Stromal cell of bone marrow (primary cell): ENCODE measurements at places on chromosomes 4 and X.

GRCh38 chr4:71270901-71271300, 67.9 kb upstream of the SLC4A4 start:
- no peak for DNase-seq

GRCh38 chr4:29375716-29376115, 1344.5 kb upstream of the PCDH7 start:
- no peak for DNase-seq

DNA sequence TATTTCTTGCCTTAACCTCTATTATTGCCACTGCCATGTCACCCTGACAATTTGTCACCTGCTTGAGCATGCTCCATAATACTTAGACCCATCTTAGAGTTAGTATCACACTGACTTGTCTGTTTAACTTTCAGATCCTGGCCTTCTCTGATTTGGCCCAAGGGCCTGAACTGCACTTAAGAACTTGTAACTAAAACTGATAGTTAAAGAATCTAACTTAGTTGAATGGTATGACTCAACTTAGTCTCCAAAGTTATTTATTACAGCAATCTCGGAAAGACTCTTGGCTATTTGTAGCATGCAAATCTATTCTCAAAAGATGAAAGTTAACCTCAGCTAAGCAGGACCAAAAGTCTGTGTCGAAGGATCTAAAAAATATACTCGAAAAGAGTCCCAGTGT, 72.3 kb downstream of the IGSF1 start:
- no peak for DNase-seq

DNA sequence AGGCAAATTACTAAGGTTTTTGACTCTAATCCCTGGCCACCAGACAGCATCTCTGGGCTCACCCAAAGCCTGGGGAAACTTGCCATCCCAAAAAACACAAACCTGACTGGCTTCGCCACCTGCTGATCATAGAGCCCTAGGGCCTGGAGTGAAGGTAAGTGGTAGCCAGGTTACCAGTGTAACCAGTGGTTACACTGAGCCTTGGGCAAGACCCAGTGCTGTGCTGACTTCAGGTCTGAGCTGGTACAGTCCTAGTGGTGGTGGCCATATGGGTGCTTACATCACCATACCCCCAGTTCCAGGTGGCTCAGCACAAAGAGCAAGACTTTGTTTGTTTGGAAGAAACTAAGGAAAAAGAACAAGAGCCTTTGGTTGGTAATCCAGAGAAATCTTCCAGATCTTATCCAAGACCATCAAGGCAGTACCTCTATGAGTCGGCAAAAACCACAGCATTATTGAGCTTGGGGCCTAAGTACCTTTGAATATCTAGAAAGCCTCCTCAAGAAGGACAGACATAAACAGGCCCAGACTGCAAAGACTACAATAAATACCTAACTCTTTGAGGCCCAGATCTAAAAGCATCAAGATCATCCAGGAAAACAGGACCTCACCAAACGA, 13.7 kb downstream of the MED14 start:
- no peak for DNase-seq

DNA sequence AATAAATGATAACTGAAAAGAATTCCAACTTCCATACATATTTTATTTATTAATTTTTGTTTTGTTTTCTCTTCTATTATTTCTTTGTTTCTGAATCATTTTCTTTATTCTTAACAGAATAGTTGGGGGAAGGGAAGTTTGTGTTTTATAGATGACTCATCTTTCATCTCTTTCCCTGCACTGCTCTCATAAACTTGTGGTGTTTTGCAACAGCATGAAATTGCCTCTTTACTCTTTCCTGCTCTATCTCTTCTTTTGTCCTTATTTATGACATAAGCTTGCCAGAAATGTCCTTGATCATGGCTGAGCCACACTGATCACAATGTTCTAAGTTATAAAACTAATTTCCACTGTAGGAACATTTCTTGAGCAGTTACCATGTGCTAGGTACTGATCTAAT, 22.3 kb downstream of the QRFPR start:
- DNase-seq, result peak; percentile 33

DNA sequence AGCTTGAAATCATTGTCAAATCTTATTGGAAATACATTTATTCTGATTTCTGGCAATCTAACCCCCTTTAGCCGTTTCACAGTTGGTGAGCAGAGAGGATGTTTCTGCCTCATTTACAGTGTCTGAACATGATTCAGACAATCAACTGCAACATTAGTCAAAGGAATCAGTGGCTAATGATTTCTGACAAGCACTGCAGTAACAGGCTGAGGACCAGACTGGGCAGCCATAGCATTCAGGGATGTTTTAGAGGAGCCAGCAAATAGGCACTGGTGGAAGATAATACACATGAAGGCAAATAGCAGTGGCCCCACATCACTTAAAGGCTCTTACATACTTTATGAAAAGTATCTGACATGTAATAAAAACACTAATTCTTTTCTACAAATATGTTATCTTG, 102.8 kb downstream of the TTC29 start:
- no peak for DNase-seq

DNA sequence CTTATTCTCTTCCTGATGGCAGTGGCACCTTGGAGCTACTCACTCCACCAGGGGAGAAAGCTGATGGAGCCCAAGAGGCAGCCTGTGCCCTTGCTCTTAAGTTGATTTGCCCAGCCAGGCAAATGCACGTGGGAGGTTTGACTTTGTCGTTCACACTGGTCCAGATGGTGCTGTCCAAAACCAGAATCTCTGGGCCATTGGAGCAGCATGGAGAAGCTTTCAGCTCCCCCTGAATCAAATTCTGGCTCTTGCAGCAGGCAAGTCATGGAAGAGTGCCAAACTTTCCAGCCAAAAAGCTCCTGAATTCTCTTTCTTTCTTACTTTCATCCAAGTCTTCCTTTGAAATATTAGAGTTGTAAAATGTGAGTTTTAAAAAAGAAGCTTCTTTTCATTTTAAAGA, 970.4 kb downstream of the RPA4 start:
- DNase-seq, result no peak

DNA sequence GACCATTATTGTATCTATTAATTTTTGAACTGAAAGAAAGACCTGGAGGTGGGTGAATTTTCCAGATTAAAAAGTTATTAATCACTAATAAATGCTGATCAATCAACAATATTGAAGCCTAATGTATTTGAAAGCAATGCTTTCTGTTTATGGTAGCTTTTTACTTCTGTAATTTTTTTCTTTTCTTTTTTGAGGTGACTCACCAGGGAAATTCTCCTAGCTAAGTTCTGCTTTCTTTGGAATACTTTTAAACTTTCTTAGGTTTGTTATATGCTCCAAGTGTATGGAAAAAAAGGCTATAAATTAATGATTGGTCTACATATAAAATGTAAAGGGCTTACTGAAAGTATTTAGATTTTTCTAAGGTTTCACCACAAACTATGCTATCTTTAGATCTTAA, 94.2 kb downstream of the MBNL3 start:
- DNase-seq, result no peak

GRCh38 chr4:117137145-117137544, 51.8 kb upstream of the TRAM1L1 start:
- peak; percentile 89 for DNase-seq

- no peak for DNase-seq
These were observed 95.1 kb upstream of the STIM2 start for GRCh38 chr4:26765515-26765914.

DNA sequence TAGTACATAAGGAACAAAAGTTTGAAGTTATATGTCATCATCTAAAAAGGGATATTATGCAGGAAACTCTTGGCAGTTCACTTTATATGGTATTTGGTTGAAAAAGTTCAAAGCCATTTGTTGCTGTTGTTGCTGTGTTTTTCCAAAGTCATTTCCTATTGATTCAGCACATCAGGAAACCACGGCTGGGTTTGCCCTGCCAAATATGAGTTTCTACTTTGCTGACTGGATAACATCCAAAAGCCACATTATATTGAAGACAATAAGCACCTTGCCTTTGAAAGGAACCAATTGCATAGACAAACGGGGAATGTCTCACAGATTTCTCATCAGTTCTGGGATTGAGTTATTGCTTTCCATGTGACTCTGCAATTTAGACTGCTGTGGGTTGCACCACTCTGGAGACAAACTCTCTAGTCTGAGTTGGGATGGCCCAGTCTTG, 206.1 kb downstream of the SLC39A8 start:
- peak; percentile 65 for DNase-seq

GRCh38 chrX:8374041-8374825, 90.4 kb upstream of the VCX3B start:
- no peak for DNase-seq

- DNase-seq, result no peak
These were observed at the start of gene ATP2B3 for GRCh38 chrX:153517423-153517822. TSS of gene ATP2B3 (plus strand) at chrX:153517642. CDS start at chrX:153536248, 18,606 bp downstream.
